ENCODE measurements at places on chromosomes 2 and 18.

GRCh38 chr2:22880161-22880560, 504.8 kb upstream of the KLHL29 start:
- no peak for DNase-seq

DNA sequence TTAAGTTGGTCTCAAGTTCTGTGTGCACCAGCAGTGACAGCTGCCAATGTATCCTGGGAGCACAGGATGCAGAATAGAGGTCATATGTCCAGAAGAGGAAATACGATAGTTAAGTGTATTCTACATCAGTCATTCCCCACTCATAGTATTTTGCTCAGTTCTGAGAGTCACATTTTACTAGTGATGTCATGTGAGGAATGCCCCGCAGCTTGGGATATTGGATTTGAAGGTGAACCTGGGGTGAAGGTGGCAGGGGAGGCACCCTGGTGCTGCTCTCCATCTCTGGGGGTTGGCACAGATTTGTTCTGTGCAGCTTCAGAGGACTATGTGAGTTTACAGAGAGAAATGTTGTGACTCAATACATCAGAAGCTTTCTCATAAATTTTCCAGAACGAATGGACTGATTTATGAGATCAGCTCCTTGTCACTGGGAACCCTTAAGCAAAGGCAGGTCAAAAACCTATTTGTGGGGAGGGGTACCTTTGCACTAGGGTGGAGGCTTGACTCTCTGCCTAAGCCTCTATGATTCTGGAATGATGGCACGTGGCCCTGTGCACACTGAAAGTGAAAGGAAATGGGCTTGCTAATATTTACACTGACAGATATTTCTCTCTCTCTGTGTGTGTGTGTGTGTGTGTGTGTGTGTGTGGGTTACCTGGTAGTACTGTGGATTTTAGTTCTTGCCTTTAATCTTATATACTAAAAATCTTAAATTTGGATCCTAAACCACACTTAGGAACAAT, 95.9 kb downstream of the NEB start:
- DNase-seq: no peak

DNA sequence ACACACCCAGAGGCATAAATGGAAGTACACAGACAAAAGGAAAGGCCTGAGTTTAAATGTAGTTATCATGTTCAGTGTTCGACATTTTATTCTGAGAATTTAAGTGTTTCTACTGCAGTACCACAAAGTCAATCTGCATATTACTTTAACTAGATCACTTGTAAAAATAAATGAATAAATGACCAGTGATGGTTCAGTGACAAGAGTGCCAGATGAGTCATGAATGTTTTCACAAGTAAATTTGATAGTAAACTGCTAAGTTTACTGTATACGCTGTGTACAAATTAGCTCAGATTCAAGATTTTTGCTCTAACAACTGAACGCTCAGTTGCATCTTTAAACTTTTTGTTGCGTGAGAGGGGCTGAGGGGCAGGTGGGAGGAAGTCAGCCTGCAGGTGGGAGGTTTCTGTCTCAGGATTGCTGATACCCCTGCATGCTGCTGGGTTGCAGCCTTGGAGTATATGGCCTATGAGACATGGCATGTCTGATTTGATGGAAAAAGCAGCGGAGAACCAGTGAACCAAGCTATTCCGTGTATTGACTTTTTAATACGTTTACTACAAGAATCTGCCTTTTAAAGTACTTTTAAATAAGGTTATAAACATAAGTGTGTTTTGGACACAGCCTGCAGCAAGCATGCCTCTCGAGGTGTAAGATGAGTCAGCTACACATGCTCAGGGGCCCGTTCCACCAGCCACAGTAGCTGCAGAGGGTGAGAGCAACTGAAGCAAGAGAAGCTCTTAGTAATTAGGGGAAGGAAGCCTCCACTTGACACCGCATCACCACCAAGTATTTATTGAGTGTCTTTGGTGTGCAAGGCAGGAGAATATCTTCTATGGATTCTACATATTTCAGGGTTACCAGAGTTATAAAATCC, 245.1 kb downstream of the NEDD4L start:
- DNase-seq: peak; percentile 11

DNA sequence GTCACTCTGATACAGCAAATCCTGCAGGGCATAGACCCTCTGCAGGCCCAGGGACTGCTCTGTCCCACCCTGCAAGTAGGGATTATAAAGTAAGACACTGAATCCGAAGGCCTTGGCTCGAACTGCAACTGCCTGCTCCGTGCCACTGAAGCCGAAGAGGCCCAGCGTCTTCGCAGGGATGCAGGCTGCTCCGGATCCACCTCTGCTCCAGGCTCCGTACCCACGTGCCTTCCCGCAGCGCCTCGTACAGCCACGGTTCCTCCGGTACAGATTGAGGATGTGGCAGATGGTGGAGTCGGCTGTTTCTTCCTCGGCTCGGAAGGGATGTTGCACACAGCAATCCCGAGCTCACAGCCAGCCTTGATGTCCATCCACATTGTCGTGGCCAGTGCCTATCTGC, 160.4 kb upstream of the LHCGR start:
- DNase-seq: no peak

DNA sequence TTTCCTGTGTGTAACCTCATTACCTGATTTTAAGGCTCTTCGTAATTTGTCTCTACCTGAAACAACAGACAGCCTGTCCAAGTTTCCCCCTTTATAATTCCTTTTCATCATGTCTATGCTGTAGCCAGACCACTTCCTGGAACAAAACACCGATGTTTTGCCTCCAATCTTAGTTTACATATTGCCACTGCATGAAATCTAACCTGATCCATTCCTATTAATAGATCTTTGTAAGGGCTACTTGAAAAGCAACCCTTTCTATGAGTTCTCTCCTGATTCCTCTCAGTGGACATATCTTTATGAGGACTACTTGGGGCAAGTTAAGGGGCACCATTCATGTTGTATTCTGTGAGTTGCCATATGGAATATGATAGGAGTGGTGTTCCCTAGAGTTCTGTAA, 30.9 kb downstream of the ZNF638 start:
- no peak for DNase-seq

DNA sequence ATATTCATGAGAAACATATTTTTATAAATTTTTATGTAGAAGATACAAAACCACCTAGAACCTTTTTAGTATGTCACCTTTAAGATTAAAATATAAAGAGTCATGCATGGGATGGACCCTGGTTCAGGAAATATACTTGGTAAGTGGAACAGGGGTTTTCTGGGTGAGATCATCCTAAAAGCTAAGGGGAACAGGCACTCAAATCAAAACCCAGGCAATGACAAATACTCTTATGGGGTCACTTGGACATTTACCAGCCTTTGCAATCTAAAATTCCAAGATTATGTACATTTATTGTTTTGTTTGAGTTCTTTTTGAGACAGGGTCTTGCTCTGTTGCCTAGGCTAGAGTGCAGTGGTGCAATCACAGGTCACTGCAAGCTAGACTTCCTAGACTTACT, 65.8 kb downstream of the SGPP2 start:
- no peak for DNase-seq

GRCh38 chr2:25460261-25460905, 118.7 kb upstream of the DNMT3A start:
- DNase-seq: no peak

- no peak for DNase-seq
Observed at GRCh38 chr2:15311201-15311907, 249.8 kb downstream of the NBAS start.

GRCh38 chr2:109428281-109428680, 185.5 kb downstream of the SEPTIN10 start:
- DNase-seq: no peak

DNA sequence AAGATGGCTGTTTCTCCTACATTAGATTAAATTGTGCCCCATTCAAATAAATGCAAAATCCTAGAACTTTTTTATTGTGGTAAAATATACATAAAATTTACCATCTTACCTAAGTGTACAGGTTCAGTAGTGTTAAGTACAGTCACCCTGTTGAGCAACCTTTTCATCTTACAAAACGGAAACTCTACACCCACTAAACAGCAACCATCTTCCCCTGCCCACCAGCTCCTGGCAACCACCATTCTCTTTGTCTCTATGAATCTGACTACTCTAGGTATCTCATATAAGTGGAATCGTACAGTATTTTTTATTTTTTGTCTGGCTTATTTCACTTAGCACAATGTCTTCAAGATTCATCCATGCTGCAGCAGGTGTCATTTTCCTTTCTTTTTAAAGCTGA, 53.0 kb downstream of the ASXL2 start:
- no peak for DNase-seq

GRCh38 chr18:26438980-26439379, 109.4 kb downstream of the KCTD1 start:
- DNase-seq: no peak

- peak; percentile 76 for DNase-seq
Observed at GRCh38 chr2:237488901-237489860, 2.1 kb downstream of the MLPH start.

- DNase-seq: no peak
Observed at GRCh38 chr2:216742411-216742810, 47.1 kb upstream of the IGFBP5 start.

- DNase-seq: no peak
Observed at GRCh38 chr2:216351172-216351925, 20.9 kb downstream of the MARCHF4 start.

DNA sequence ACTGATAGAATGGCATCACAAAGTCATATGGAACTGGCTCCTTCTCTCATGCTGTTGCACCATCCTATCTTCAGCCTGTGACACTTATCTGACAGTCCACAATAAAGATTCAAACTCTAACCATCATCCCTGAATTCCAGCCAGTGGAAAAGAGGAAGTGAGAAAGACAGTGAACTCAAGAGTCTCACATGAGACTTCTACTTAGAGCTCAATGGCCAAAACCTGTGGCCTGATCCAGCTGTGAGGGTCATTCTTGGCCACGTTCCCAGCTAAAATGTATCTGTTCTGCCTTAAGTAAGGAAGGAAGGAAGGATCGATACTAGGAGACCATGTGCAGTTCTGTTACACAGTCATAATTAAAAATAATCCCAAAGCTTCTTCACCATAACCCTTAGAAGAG, 73.6 kb downstream of the RND3 start:
- no peak for DNase-seq

DNA sequence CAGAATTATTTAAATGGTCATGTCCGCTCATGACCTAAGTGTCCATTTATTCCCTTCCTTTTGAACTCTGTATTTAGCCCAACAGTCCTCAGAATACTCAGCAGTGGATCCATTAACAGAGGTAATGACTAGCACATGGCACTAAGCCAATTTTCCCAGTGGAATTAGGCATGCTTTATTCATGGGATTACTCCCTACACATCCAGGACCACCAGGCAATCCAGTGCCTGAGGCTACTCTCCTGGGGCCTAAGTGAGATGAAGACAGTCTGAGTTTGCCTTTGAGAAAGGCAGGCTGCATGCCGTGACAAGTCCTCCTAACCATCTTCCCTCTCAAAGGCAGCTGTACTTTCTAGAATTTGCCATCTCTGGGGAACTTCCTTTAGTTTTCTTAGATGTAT, 128.6 kb downstream of the SPOPL start:
- no peak for DNase-seq

Data from SW480 (cell line).